ENCODE measurements at places on chromosomes 7 and 10.

DNA sequence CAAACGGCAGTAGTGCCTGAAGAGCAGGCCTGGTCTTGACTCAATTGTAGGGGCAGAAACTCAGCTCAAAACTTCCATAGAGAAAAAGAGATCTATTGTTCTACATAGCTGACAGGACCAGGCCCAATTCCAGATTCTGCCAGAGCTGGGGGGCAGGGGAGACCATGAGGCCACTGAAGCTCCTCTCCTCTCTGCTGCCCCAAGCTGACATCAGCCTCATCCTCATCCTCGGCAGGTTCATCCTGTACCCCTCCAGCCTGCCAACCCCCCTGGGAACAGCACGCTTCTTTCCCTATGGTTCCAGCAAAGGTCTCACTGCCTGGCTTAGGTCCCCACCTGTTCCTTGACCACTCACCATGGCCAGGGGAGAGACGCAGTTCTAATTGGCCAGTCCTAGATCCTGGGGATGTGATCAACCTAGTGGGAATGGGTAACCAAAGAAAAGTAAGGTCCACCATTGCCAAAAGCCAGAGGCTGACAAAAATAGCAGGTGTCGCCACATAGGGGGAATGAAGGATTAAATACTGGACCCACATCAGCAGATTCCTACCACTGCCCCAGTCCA, 42.9 kb downstream of the CCDC3 start:
- no peak for DNase-seq

DNA sequence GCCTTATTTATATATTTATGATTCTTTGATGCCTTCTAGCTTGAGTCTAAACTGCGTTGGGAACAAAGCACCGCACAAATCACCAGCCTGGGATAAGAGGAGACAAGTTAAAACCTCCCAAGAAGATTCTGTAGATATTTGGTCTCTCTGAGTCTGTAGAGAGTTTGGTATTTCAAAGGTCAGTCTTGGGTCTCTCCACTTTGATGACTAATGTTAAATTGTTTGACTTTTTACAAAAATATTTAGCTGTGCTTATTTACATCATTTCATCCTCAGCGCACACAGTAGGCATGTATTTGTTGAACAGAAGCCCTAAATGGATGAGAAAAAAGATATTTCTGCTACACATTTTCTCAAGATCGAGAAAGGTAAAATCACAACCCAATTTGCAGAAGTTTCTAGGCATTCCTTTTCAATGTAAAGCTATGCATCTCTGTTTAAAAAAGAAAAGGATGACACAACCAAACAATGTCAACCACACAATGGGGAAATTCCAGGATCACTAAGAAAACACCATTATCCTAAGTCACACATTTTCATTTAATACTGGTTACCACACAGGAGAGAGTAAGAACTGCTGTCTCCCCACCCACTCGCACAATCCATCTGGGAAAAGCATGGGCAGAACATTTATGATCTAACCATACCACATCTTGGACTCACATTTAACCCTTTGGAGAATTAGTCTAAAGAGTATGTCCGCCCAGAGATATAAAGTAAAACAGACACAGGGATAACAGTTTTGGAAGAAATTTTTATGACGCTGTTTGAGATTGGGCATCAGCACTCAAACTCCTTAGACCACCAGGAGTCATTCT, 4.4 kb downstream of the CDK6 start:
- DNase-seq: peak; percentile 87

DNA sequence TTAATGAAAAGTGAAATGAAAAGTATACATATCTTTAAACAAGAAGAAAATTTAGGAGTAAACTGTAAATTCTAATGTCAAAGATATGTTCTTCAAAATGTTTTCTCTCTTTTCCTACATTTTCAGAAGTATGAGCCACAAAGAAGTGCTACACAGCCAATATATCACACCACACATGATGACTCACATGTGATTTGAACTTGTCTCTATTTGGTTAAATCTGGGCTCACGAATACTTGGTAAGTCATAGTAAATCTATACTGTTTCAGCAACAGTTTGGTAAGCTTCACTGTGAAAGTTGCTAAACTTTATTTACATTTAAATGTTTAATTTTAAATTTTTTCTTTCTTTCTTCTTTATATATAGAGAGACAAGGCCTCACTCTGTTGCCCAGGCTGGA, 380.6 kb upstream of the IGFBP3 start:
- DNase-seq: peak; percentile 56

DNA sequence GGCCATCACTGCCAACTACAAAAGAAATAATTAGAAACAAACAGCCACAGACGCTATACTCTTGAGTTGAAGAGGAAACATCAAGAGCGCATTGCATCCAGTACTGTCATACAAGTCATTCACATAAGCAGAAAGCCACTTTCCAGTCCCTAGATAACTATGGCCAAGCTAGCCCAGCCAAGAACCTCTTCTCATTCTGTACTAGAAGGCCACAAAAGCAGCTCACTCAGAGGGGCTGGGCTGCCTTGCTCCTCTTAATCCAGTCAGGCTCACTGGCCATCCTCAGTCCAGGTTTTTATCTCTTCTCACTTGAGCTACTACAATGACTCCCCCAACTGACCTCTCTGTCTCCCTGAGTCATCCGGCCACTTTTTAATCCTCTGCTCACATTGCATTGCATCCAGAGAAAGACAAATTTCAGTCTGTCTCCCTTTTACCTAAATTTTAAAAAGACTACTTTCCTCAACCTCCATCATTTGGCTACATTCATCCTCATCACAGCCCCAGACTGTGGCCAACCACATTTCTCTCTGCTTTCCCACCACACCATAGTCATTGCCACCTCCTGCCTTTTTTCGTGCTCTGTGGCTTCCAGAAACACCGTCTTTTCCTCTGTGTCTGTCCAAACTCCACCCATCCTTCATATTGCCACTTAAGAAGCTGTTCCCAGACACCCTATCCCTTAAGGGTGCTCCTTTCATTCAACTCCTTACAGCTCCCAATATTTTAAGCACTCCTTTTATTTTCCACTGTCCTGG, 25.0 kb downstream of the PPP1R3C start:
- DNase-seq: no peak

- peak; percentile 96 for DNase-seq
Measured at GRCh38 chr7:106729720-106730385, 68.9 kb upstream of the CCDC71L start.

DNA sequence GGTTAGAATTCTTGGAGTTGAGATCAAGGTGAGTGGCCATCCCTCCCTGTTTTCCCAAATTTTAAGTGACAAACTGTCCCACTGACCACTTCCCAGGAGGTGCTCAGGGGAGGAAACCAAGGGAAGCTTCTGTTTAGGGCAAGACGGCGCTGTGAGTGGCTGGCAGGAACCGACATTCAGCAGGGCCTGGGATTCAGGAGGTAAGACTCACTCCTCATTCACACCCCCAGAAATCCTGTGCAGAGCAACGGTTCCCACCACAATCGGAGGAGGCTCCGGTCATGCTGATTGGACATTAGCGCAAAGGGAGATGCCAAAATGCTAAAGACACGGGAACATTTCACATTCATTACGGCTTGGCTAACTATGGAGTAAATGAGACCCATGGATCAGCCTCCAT, 200.9 kb downstream of the GRID1 start:
- no peak for DNase-seq

DNA sequence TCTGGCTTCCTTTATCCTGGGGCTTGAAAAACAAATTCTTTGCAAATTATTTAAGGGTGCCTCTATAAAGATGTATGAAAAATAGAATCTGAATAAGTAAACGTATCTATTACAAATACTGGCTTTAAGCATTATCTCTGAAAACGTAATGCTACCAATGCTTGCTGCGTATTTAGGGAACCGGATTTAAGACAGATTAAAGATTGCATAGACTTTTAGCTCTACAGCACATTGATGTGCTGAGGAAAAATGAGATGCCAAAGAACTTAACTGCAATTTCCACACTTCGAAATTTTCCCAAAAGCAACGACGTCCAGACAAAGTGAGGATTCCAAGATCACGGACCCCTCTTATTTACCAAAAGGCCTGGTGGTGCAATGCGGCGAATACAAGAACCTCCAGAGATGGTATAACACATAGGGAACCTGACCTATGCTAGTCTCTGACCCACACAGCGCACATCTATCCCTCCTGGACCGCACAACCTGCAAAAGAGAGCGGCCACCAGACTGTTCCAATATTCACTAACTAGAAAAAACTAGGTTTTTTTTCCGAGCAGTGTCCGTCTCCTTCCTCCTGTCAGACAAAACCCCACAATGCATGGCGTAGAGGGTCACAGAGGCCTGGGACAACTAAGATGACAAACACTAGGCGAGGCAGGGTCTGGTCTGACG, 34.3 kb upstream of the PHF14 start:
- peak; percentile 1 for DNase-seq

DNA sequence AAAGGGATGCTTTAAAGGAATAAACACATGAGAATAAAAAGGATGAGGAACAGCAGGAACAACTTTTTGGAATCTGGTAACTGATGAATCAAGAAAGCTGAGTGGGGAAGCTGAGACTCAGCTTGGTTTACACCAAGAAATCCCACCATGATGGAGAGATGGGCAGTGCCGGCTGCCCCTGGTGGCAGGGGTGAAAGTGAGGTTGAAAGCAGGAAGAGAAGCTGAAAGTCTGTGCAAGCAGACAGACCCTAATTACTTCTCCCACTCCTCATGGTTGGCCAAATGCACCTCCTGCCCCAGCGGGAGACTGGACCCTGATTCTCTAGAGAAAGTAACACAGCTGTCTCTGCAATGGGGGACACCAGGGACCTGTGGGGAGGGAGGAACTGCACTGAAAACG, 57.6 kb upstream of the NANOS1 start:
- no peak for DNase-seq
